ENCODE measurements at places on chromosomes 2 and 18. TPM values are rescaled to one million over a fixed set of nuclear protein-coding genes. Genes with fewer than 3 reads are reported as not detected.

DNA sequence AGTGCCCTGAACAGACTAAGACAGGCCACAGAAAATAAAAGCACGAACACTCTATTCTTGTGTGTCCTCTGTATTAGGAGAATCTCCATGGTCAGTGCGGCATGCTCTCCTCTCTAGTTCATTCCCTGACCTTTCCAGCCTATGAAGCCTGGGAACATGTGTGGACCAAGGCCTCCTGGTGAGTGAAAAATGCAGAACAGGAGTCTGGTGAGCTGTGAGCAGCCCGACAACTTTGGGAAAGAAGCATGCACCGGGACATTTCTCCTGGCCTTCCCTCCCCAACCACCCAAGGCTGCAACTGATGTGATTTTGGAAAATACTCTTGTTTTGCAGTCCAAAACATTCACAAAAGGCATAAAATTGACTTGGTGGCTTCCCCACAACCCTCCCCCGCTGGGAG, 878.3 kb upstream of the ID2 start:
- DNase-seq: no peak

- no peak for DNase-seq
Observed at GRCh38 chr2:121257480-121257840, 27.5 kb downstream of the TFCP2L1 start.

- no peak for DNase-seq
Observed at GRCh38 chr2:122643725-122644329, 888.4 kb downstream of the TSN start.

- DNase-seq: no peak
Observed at GRCh38 chr2:99607454-99607853, 117.6 kb upstream of the REV1 start.

DNA sequence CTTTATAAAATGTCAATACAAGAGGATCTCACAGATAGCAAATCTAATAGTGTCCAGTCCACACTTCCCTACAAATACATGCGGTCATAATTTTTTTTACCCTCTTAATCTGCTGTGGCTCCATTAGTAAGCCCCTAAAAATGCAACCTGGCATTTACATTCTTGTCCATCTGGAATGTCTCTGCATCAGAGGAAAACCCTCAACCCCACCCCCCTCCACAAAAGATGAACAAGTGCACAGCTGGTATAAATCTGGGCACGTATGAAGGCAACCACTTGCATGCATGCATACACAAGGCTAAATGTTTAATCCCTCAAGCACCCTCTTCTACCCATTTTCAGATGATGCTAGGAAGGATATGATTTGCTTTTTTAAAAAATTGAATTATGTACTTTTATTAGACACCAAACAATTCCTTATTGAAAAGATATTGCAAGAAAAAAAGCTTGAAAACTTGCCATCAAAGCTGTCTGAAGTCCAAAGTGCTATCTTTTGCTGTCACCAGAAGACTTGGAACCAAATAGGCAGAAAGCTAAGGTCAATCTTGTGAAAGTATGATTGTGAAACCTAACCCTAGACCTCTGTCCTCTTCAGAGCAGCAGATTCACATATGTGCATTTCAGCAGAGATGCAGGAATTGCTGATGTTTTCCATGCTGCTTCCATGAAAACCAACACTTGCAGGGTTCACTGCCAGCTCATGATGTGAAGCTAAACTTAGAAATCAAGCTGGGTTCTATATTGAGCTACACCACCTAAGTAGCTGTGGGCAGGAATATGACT, 39.0 kb downstream of the IRS1 start:
- DNase-seq: no peak

- no peak for DNase-seq
Observed at GRCh38 chr2:59276033-59276432, 1034.9 kb upstream of the FANCL start.

- no peak for DNase-seq
Observed at GRCh38 chr2:240725671-240726070, 34.0 kb downstream of the AQP12A start.

DNA sequence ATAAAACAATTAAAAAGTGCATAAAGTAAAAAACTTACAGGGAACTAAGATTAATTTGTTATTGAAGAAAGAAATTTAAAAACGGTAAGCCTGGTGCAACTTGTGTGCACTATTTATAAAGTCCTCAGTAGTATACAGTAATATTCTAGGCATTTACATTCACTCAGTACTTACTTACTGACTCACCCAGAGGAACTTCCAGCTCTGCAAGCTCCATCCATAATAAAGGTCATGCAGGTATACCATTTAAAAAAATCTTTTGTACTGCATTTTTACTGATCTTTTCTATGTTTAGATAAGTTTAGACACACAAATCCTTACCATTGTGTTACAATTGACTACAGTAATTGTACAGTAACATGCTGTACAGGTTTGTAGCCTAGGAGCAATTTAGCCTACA, 51.5 kb upstream of the NXPH2 start:
- DNase-seq: no peak

GRCh38 chr18:56035546-56035945, 447.6 kb upstream of the TCF4 start:
- no peak for DNase-seq

GRCh38 chr18:47166294-47166693, 9.9 kb downstream of the IER3IP1 start:
- no peak for DNase-seq

GRCh38 chr2:230299618-230300017, 27.4 kb upstream of the SP140L start:
- no peak for DNase-seq

GRCh38 chr2:101830555-101830954, 133.0 kb downstream of the MAP4K4 start:
- DNase-seq: no peak

GRCh38 chr2:165633431-165633830, 160.6 kb downstream of the GALNT3 start:
- no peak for DNase-seq

DNA sequence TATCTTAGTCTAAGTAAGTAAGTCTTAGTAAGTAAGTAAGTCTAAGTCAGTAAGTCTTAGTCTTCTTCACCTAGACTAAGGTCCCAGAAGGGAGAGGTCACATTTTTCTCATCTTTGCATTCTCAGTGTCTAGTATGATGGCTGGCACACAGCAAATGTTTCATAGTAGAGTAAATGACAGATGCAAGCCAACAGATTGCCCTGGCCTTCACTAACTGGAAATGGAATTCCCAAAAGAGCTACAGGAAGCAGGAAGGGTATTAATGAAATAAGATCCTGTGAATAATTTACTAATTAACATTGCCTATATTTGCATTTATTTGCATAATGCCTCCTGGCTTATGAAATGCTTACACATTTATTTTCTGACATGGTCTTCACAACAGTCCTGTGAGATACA, 221.6 kb downstream of the RAD51AP2 start:
- no peak for DNase-seq

DNA sequence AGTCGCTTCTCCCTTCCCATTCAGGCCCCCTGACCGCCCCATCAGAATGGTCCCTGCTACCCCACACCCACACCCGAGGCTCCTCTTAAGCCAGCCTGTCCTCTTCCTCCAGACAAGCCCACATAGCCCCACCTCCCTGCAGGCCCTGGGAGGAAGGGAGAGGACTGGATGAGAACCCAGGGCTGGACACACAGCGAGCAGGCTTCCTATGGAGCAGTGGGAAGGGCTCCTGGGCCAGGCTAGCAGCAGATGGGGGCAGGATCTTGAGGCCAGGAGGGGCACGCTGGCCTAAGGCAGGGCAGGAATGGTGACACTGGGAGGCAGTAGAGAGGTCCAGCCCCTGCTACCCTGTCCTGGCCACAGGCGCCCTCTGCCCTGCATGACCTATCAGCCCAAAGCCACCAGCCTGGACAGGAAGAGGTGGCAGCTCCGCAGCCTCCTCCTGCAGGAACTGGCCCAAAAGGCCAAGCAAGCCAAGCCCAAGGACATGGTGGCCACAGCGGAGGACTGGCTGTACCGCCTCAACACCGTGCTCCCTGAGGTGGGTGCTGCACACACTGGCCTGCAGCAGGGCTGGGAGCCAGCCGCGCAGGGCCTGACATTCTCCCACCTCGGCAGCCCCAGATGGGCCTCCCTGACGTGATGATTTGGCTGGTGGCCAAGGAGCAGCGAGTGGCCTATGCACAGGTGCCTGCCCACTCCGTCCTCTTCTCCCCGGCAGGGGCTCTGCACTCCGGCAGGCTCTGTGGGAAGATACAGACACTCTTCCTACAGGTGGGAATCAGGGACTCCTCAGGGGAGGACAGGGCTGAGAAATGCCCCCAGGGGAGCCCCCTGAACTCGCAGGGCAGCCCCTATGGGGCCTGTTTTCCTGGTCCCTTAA, 43.3 kb downstream of the FER1L5 start:
- DNase-seq: no peak

GRCh38 chr2:229586746-229587705, 127.3 kb downstream of the DNER start:
- DNase-seq: peak; percentile 78

Gene ARHGAP28
- 17.6 TPM for total RNA-seq

Gene INHBB
- 4.9 TPM for total RNA-seq

Gene GNLY
- total RNA-seq: not detected

Gene C18orf54
- 18.4 TPM for total RNA-seq

Gene TP53I3
- 74.0 TPM for total RNA-seq

Data from type B pancreatic cell (in vitro differentiated cells).